ENCODE measurements at places on chromosomes 3 and 15.

GRCh38 chr3:32021748-32022147 is 40.2 kb downstream of the ZNF860 start:
- DNase-seq = no peak

GRCh38 chr3:149181182-149181581 is 40.4 kb downstream of the CP start:
- no peak for DNase-seq

DNA sequence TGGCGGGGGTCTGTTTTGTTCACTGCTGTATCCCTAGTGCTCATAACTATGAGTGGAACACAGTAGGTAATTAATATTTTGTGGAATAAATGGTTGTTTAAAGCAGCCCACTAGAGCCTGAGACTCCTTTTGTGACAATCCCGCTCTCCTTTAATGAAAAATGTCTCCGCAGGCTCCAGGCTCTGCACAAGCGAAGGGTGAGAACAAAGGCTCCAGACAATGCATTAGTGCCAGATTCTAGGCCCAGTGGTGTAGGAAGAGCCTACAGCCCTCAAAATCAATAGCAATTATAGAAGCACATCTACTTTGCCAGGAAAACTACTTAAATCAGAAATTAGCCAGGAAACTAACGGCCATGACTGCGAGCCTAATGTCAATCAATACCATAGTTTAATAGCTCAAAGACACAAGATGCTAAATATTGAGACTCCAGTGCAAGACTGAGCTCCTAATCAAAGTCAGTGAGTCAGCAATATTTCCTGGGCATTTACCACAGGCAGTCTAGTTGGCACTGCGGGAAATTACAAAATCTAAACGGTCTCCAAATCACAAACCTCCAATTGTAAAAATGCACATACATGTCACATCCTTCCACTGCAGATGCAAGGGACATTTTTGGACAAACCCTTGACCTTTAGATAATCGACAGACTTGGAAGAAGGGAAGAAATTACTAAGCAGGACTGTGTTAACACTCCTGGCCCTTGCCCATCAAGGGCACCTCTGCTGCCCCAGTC is 2.3 kb downstream of the ANXA2 start:
- DNase-seq = peak; percentile 51

DNA sequence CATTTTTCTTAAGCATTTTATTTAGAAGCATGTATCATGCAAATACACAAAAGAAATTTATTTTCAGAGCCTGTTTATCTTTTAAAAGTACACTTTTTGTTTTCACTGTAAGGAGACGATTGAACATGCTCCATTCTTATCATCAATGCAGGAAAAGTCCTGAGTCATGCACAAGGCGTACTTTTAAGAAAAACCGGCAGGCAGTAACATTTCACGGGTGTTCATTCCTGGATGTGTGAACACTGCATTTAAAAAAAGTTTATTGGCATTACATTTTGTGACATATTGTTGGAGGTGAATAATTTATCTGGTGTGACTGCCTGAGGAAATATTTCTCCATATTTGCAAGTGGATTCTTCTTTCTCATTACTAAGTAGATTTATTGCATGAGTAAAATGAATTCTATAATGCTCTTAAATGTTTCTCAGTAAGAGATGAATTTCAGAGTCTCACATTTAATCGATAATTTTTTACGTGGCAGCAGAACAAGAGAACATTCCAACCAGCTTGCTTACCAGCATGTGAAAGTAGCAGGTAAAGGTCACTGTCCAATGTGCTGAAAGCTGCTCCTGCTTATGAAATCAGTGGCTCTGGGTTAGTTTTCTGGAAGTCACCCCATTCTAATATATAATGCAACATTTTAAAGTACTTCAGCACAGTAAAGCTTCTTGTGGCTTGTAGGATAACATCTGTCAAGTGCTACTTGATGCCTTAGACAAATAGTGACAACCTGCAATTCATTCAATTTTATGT is 87.0 kb downstream of the SV2B start:
- DNase-seq = peak; percentile 49

DNA sequence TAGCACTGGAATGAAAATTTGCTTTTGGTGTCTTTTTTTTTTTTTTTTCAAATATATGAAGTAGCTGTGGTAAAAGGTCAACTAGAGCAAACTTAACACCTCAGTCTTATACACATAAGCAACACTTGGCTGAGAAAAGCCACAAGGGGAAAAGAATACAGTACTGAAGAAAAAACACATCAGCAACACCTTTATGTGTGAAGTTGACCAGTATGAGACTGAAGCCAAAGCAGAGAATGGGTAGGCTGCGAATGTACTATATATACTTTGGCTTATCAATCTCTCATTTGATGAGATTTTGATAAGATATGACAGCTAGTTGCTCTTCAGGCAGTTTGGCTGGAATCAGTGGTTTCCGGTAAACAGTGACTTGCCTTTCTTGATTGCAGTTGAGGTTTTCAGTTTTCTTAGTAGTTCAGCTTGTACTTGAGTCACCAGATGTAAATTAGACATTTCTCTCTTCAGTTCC is 22.0 kb upstream of the ZCWPW2 start:
- DNase-seq = no peak

GRCh38 chr3:152307829-152308474 is 39.2 kb downstream of the MBNL1 start:
- DNase-seq = no peak

DNA sequence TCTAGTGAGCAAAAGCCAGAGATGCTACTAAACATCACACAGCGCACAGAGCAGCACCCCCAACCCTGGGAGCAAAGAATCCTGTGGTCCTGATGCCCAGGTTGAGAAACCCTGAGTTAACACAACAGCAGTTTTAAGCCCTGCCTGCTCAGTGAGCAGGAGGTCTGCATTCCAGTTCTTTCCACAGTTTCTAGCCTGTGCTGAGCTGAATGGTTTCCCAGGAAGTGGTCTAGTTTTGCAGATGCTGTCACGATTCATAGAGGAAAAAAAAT is 171.1 kb upstream of the PROK2 start:
- no peak for DNase-seq

DNA sequence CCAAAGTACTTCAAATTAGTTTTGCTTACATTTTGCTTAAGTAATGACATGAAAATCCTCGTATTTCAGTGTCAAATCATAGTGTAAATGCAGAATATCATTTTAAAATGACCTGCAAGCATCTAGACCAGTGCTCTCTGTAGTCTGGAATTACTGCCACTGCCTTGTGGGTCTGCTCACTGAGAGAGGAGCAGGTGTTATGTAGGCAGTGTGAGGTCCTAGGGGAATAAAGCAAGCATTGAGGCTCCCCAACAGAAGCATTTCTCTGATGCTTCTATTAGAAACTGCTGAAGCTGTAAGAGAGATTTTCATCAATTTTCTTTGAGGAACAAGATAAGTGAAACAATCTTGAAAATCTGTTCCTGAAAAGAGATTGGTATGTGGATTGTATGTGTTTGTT is 253.2 kb downstream of the BBX start:
- DNase-seq = no peak

DNA sequence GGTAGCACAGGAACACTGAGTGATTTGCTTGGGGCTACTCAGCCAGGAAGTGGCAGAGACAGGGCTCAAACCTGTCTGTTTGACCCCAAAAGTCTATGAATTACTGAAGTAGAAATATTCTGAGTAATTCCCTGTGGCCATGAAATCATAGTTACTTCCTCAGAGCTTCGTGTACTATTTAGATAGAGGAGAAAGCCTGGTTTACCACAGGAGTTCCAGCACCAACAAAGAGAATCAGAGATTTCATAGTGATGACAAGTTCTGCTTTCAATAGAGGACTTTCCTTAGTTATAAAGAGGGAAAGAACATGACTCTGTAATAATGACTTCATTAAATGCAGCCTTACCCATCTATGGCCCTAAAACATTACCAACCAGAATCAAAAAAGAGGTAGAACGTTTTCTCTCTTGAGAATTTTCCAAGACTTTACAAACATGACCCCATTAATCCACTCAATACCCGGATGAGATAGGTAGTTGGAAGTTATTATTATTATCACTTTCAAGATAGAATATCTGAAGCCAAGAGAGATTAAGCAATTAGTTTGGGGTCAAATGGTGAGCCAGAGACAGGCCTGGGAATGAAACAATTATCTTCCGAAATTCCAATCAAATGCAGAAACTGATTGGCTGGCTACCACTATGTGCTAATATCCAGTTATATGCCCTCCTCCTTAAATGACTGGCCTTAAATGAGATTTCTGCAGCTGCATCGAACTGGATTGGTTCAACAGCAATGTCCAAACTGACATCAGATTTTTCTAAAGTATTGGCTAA is 13.6 kb upstream of the WNT5A start:
- no peak for DNase-seq

GRCh38 chr3:42262525-42262924 is 3.5 kb downstream of the CCK start:
- DNase-seq = peak; percentile 20

DNA sequence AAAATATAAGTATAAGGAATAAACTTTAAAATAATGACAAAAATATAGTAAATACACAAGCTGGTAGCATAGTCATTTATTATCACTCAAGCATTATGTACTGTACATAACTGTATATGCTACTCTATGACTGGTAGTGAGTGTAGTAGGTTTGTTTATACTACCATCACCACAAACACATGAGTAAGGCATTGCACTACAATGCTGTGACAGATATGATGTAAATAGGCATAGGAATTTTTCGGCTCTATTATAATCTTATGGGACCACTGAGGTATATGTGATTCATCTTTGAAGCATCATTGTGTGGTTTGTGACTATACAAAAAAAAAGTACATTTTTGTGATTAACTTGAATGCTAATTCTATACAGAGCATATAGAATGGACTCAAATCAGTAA is 35.3 kb upstream of the FBN1 start:
- DNase-seq = peak; percentile 74

DNA sequence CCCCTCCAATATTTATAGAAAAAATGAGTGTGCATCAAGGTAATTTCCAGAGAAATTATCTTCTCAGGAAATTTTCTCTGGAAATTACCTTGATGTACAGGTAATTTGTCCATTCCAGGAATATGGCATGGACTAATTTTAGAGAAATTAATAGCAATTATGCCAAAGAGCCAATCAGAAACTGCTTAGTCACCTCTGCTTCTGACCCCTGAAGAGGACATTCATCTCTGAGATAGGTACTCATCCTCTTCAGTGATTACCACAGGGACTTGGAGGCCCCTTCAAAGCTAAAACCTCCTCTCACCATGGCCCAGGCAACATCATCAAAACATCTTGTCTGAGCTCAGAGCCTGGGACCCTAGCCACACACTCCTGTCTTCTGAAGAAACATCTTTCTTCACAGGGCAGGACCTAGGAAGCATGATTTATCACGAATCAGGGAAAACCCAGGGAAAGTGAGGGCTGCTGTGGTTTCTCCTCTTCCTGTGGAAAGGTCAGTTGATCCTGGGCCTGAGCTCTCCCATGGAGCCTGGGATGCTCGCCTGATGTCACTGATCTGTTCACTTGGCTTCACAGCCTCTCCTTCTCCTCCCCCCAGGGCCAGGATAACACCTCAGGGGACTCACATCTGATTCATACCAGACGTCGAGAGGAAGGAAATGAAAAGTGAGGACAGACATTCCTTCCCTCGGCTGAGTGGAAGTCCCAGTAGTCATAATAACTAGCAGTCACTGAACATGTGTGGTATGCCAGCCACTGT is 210.5 kb downstream of the DTWD1 start:
- DNase-seq = peak; percentile 9

DNA sequence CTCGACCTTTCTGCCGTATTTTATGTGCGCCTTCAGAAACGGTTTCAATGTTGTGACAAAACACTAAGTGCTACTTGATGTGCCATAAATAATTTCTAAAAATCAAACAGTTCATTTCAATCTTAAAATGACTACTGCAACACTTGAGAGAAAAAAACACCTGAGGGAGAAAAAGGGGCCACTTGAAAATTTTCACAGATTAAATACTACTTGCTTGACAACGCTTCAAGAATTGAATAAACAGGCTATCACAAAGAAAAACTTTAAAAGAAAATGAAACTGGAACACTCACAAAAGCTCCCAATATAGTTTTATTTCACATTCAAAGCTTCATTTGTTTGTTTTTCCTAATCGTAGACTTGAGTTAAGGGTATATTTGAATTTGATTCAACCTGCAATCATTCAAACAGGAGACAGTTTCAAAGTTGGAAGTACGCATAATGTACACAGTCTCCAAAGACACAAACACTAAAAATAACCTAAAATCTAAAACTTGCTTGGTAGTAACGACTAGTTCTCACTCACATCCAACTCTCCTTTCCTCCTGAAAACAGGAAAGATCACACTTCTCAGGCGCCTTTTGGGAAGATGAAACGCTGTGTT is 380.7 kb downstream of the ERC2 start:
- DNase-seq = no peak

DNA sequence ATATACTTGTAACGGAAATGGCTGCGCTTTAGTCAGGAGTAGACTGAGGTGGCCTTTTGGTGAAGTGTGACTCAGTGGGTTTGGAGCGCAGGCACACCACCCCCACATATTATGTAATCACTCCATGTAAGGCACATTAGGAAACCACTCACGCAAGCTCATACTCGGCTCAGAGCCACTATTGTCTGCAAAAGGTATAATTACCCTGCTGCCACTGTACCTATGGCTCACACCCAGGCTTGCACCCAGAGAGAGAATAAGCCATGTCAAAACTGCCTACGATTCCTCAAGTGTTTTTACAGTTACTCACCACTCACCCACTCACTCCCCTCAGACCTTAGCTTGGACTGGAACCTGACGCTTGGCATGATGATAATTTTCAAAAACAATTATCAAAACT is 611.9 kb upstream of the CCDC54 start:
- DNase-seq = peak; percentile 64

DNA sequence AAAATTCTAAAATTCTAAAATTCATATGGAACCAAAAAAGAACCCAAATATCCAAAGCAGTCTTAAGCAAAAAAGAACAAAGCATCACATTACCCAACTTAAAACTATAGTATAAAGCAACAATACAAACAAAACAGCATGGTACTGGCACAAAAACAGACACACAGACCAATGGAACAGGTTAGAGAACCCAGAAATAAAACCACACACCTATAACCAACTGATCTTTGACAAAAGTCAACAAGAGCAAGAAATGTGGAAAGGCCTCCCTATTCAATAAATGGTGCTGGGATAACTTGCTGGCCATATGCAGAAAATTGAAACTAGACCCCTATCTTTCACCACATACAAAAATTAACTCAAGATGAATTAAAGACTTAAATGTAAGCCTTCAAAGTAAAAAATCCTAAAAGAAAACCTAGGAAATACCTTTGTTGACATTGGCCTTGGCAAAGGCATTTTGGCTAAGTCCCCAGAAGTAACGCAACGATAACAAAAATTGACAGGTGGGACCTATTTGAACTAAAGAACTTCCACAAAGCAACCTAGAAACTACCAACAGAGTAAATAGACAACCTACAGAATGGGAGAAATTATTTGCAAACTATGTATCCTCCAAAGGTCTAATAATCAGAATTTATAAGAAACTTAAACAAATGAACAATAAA is 56.9 kb downstream of the TTBK2 start:
- DNase-seq = no peak

GRCh38 chr3:109926376-109926775 is 589.0 kb upstream of the DPPA4 start:
- DNase-seq = no peak

DNA sequence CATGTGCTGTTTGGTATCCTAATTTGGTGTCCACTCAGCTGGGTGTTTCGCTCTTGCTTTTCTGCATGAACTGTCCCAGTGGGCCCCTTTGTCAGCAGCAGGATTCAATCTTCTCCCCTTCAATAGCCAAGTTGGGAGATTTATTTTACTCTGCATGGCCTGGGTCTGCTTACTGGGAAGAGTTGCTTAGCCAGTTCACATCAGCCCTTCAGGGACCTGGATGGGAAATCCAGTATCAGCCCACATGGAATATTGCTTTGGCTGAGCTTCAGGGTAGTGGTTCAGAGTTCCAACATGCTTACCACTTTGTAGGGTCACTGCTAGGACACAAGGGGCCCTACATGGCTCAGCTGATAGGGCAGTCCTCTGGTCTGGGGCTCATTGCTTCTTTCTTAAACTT is 93.0 kb upstream of the BOC start:
- DNase-seq = no peak

Data from RKO (cell line).